NCI-H526 (cell line): ENCODE measurements at places on chromosomes 3 and 15.

GRCh38 chr3:25427155-25427554 lies 908 bp upstream of the RARB start:
- no peak for DNase-seq

GRCh38 chr3:122947738-122948137 lies 79.8 kb downstream of the SEMA5B start:
- DNase-seq, result no peak

GRCh38 chr3:171456765-171457606 lies 3.2 kb downstream of the TNIK start:
- no peak for DNase-seq

GRCh38 chr3:68249265-68249664 lies 594.9 kb upstream of the SUCLG2 start:
- no peak for DNase-seq

DNA sequence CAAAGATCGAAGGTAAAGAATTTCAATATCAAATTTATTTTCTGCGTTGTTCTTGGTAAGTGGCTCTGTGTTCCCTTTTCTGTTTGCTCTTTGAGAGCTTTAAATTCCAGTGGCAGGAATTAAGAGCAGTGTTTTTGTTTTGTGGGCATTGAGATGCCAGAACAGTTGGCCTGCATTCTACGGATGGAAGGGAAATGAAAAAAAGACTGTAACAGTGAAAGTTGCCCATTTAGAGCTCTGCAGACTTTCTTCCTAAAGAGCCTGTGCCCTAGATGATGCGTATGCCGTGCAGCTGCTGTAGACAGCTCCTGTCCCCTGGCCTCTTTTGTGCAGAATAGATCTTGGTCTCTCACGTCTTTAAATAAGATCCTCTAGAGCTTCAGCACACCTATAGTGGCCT lies 58.8 kb downstream of the KAT2B start:
- no peak for DNase-seq

DNA sequence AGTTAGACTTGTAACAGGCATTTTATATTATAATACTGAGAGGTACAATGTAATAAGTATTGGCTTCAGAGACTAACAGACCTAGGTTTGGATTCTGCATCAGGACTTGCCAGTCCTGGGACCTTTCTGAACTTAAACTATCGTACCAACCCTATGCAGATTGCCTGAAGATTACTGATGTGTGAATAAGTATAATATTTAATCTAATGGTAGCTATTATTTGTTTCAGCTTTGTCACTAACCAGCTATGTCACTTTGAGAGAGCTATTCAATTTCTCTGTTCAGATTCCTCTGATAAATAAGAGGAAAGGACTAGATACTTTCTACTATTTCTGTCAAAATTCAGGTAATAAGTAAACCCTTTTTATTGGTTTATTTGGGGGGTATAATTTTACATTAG lies 184.4 kb upstream of the NECTIN3 start:
- DNase-seq, result no peak

- DNase-seq, result no peak
Observed at GRCh38 chr3:36709281-36709680, 55.1 kb downstream of the DCLK3 start.

GRCh38 chr15:75425966-75426500 lies 25.5 kb downstream of the SIN3A start:
- DNase-seq, result no peak

DNA sequence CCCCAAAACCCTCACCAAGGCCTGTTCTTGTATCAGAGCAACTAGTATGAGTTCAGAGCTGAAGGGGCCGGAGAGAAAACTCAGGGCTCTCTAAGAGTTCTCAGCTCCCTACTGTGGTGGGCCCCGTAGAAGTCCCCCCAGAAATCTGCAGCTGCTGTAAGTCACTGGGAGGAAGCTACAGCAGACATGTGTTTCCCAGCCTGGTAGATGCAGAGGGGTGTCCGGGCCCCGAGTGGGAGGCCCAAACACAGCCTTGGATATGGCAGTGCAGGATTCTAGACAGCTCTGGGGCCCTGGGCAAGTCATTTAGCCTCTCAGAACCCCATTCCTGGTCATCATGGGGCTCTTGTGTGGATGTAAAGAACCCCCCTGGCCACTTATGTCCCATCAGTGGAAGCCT lies 39.2 kb upstream of the CSPG4 start:
- DNase-seq, result no peak

- no peak for DNase-seq
Observed at GRCh38 chr15:91668370-91668769, 185.1 kb upstream of the SLCO3A1 start.

DNA sequence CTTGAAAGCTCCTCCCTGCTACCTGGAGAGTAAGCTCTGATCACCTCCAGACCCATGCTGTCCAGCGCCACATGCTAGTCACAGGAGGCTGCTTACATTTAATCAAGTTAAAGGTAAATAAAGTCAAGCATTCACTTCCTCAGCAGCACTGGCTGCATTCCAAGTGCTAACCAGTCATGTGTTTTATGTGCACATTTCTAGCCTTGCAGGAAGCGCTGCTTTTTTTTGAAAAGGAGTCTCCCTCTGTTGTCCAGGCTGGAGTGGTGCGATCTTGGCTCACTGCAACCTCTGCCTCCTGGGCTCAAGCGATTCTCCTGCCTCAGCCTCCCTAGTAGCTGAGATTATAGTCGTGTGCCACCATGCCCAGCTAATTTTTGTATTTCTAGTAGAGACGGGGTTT lies 279.2 kb downstream of the GABRG3 start:
- DNase-seq, result no peak

GRCh38 chr3:129603561-129603942 lies 2.9 kb downstream of the PLXND1 start:
- no peak for DNase-seq

DNA sequence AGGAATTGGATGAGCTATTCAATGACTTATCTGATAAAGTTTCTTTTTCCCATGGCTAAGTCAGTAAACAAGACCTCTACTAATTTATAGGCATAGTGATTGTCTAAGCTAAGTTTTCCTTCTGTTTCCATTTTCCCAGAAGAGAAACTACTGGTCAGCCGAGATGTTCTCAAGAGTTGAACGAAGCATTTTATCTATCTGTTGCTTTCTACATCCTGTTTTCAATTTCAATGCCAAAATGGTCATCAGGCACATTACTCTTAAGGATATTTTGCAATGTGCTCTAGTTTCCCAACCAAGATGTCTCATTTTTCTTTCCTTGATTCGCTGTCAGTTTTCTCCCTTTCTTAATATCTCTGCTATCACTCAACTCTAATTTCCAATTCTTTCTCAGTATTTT lies 228.7 kb downstream of the MBNL1 start:
- DNase-seq, result no peak

DNA sequence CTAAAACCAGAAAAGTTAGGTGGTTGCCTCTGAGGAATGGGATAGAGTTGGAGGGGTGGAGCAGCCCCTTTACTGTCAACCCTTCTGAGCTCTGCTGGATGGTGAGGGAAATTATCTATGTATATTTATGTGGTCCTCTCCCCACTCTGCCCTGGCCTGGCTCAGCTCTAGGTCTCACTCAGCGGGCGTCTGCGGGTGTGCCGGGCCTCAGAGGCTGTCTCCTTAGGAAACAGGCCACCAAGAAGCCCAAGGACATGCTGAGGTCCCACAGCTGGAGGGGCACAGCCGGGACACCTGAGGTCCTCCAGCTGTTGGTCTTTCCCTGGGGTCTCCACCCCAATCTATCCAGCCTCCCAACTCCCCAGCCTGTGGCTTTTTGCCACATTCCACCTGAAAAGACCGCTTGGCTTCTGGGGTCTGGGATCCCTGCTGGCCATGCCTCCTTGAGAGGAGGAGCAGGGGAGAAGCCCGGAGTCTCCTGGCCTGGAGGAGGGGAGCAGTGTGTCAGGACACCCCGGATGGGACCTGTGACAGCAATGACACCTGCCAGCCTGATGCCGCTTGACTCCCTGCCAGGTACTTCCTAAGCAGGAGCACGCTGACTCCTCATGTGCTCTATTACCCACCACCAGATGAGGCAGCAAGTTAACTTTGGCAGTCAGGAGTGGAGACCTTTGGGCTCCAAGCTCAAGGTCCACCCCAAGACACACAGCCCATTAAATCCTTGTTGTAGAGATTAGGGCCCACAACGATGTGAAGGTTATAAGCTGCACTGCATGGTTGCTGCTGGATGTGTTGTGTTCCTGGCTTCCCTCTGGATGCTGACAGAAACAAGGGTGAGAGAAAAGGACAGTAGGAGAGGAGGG lies at the start of gene SLC28A1:
Gene SLC28A1 (plus strand): TSS at position 747 of the 866 bp plus-strand sequence. CDS start 3,099 bp downstream, outside the sequence.
- DNase-seq, result no peak

GRCh38 chr3:66475386-66476020 lies 25.3 kb downstream of the LRIG1 start:
- peak; percentile 84 for DNase-seq

DNA sequence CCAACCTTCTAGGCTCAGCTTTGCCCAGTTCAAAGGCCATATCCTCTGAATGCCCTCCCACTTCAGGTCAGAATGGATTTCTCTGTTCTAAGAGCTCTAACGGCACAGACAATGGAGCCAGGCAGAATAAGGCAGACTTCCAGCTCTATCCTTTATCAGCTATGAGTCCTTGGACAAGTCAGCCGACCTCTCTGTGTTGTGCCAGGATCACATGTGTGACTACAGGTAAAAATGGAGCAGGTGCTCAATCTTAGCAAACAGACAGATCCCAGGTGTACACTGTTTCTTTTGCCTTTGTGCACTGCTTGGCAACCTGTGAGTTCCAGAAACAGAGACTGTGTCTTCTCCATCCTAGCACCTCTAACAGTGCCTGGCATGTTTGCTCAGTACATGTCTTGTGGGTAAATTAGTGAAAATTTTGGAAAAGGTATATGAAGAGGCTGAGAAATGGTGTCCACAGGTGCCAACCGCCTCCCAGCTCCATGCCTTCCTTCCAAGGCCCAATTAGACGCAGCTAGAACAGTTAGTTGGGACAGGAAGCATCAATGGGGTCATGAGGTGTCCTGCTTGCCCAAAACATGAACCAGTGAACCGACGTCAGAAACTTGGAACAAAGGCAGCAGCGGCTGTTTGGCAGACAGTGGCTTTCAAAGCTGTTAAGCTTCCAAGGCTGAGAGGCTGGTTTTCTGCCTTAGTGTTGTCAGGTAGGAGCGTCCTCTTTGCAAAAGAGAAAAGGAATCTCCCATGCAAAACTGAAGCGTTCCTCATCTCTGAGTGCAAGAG lies 28.7 kb downstream of the TLE3 start:
- no peak for DNase-seq

DNA sequence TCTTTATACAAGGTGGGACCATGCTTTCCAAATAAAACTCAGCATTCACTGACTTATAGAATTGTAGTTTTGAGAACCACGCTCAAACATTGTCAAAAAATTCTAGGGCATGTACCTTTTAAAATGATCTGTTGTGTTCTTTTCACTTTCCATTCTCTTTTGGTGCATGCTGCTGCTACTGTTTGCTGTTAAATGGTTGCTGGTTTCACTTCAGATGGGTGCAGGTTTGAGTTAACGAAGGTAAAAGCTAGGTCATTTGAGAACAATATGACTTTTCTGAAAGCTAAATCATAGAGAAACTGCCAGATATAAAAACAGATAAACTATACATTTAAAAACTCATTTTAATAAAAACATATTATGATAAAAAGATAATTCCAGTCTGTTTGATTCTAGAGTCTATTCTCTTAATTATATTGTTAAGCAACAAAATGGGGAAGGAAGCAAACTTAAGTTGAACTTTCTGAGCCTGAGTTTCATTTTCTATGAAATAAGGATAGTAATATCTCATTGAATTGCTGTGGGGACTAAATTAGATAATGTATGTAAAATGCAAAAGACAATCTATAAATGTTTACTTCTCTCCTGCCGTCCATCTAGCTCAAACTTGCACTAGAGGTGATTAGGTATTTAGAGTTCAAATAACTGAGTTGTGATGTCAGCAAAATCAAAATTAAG lies 82.4 kb downstream of the OXSM start:
- no peak for DNase-seq

- no peak for DNase-seq
Observed at GRCh38 chr15:88703533-88703932, 64.7 kb downstream of the ISG20 start.

DNA sequence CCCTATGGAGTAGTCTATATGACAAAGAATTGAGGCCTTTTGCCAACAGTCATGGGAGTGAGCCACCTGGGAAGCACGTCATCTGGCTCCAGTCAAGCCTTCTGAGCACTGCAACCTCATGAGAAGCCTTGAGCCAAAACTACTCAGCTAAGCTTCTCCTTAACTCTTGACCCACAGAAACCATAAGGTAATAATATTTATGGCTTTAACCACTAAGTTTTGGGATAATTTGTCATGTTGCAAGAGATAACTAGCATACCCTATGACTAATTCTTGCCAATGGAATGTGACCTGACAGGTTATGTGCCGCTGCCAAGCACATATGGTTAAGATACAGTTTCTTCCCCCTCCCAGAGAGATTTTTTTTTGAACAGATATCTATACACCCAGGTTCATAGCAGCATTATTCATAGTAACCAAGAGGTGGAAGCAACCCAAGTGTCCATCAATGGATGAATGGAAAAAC lies 11.8 kb upstream of the SLC6A11 start:
- DNase-seq, result no peak

- DNase-seq, result peak; percentile 96
Observed at GRCh38 chr15:74842581-74843444, at the start of gene ULK3. Gene ULK3, minus strand, starts transcription at chr15:74843156. Its CDS starts 51 bp downstream, at chr15:74843105.

DNA sequence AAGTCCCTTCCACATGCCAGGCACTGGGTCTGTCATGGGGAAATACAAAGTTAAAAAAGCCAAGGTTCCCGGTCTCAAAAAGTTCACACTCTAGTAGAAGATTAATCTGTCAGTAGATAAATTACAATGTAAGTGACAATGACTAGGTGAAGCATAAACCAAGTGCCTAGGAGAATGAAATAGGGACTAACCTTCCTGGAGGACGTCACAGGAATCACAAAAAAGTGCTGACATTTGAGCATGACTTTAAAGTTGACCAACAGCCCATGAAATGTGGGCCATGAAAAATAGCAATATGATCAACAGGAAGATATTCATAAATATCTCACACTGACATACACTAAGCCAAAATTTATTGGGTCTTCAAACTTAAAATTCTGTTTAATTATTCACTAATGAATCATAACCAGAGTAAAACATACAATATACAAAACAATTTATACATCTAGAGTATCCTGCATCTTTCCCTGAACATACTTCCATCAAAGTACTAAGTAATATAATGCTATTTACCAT lies 20.0 kb downstream of the COPS2 start:
- DNase-seq, result no peak

GRCh38 chr3:27714692-27715453 lies 7.2 kb downstream of the EOMES start:
- peak; percentile 12 for DNase-seq

GRCh38 chr3:7520059-7520458 lies 659.1 kb downstream of the GRM7 start:
- DNase-seq, result no peak

- no peak for DNase-seq
Observed at GRCh38 chr3:57706462-57706861, 13.6 kb upstream of the DENND6A start.

DNA sequence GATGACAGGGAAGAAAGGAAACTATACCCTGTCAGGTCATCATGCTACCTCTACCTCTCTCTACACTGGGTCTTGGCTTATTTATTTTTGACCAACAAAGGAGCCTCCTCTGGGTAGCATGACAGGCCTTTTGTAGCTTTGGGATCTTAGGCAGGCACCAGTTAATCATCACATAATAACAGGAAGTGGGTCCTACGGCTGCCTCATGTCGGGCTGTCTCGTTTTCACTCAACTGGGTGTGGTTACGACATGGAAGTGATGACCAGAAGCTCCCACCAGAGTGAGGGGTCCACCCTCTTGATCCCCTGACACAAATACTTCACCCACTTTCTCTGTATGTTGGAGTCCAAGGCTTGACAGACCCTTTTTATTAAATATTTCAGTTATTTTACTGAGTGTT lies 105.3 kb downstream of the CD47 start:
- DNase-seq, result no peak

- DNase-seq, result no peak
Observed at GRCh38 chr15:85718271-85718971, 76.3 kb downstream of the KLHL25 start.

- no peak for DNase-seq
Observed at GRCh38 chr3:87771337-87772192, 287.2 kb downstream of the CGGBP1 start.
